ENCODE measurements at places on chromosomes 16 and 17. TPM values are rescaled to one million over a fixed set of nuclear protein-coding genes. Genes with fewer than 3 reads are reported as not detected.

Gene ABCA6
- total RNA-seq = 7.9 TPM

Gene TLCD3B
- total RNA-seq = 0.22 TPM

Gene SDK2
- total RNA-seq = 0.11 TPM

Gene NTN1
- total RNA-seq = 0.12 TPM

Gene FNDC8
- not detected for total RNA-seq

Gene NXPH3
- total RNA-seq = 0.37 TPM

Gene RUNDC3A
- not detected for total RNA-seq

Gene VAT1L
- total RNA-seq = 18.7 TPM

Gene C16orf86
- total RNA-seq = 3.4 TPM

Gene ZSCAN10
- not detected for total RNA-seq

Gene CETP
- total RNA-seq = not detected

Gene GRIN2C
- 0.12 TPM for total RNA-seq

Gene TBX2
- 21.0 TPM for total RNA-seq

Gene SLC26A11
- total RNA-seq = 13.5 TPM

Gene KRTAP2-3
- 1.00 TPM for total RNA-seq

Gene TRPV3
- total RNA-seq = 1.00 TPM

Gene ELMO3
- 0.62 TPM for total RNA-seq
